ENCODE measurements at places on chromosomes 2 and 18.

GRCh38 chr2:69559442-69560146 lies 83.9 kb downstream of the AAK1 start:
- no peak for DNase-seq

GRCh38 chr18:48902023-48902855 lies 48.5 kb downstream of the SMAD7 start:
- DNase-seq, result peak; percentile 24

- DNase-seq, result no peak
Measured at GRCh38 chr2:144924827-144925226, 404.9 kb upstream of the ZEB2 start.

DNA sequence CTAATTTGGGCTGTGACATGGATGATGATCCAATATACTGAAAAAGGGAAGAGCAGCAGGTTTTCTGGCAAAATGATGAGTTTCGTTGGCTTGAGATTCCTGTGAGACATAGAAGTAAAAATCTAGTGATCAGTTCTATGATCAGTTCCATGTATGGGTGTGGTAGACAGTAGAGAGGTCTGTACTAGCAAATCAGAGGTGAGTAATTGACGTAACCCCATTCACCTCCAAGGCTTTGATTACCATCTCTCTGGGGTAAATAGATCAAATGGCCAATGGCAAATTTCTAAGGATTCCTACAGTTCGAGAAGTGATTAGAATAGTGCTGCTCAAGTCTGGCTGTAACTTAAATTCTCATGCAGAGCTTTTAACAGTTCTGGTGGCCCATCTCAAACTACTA lies 6.4 kb downstream of the ITGA4 start:
- no peak for DNase-seq

DNA sequence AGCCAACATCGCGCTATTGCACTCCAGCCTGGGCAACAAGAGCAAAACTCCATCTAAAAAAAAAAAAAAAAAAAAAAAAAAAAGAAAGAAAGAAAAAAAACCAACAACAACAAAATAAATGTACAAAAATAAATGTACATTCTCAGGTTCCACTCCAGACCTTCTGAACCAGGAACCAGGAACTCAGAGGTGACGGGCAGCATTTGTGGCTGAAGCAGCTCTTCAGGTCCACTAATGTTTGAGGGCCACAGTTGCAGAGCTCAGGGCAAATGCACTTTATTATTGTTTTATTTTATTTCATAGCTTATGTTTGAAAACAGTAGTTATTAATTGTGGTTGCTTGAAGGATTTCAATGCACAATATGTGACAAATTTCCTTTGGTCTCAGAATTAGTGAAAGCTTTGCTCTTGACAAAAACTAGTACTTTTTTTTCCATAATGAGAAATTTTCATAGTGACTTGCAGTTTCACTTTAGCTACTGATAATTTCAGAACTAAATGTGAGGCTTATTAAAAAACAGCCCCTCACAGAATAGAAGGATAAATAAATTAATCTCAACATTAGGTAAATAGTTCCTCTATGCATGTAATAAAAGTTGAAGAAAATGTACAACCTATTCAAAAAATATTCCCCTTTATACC lies 378.4 kb upstream of the SPHKAP start:
- no peak for DNase-seq

GRCh38 chr2:17594533-17595401 lies 54.3 kb downstream of the VSNL1 start:
- no peak for DNase-seq

DNA sequence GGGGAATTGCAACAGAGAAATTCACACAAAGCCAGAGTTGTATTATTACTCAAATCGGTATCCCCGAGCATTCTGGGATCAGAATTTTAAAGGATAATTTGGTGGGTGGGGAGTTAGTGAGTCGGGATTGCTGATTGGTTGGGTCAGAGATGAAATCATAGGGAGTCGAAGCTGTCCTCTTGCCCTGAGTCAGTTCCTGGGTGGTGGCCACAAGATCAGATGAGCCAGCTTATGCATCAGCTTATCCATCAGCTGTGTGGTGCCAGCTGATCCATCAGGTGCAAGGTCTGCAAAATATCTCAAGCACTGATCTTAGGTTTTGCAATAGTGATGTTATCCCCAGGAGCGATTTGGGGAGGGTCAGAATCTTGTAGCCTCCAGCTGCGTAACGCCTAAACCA lies 34.3 kb upstream of the ITM2C start:
- no peak for DNase-seq

DNA sequence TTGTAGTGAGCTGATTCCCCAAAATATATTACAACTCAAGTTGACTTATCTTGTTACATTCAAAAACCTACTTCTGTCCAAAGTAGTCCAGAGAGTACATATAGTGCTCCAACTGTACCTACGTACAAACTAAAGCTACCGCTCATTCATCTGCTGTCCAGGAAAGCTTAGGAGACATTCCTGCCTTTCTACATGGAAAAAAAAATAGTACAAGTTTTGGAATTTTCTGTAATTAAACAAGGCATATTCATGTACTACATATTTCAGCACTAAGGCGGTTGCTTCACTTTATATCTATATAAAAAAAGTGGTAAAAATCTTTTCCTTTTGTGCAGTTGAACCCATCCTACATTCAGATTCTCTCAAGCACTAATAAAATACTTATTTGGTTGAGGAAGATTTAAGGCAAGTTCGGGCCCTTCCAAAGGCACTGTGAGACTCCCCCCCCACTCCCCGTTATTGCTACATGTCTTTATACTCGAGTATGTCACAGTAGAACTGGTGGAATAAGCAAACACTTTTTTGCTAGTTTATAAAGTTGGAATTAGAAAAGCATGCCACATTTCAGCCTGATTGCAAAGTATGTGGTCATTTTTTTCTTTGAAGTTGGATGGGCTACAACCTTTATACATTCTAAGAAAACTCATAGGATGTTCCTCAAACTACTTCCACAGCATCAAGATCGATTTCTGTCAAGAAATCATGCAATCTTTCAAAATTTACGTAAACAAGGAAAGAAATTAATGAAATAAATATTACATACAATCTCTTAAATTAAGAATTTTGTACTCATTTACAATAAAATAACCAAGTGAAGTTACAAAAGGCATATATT lies 3.7 kb downstream of the ZFP36L2 start:
- no peak for DNase-seq

DNA sequence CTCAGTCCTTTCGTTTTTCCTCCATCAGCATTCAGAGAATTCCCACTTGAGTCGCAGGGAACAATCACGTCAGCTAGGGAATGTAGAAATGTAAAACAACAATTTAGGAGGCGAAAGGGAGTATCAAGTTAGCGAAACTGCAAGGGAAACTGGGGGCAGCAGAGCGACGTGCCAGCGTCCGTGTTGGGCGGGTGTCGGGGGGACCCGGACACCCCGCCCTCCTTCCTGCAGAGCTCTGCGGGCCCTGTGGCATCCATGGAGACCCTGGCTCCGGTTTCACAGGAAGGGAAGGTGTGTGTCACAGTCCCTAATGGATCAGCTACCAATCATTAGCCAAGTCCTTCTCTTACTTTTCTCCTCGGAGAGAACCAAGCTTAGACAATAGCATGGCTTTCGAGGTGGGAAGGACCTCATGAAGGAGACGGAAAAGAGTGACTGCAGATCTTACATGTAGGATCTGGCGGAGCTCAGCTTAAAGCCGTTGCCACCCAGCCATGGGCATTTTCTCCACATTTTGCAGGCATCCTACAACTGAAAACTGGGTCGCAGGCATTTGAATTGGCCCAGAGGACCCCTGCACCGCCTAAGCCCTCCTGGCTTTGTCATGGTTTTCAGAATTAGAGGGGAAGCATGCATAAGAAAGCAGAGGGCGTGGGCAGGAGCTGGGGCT lies 33.7 kb downstream of the SOX11 start:
- DNase-seq, result no peak

DNA sequence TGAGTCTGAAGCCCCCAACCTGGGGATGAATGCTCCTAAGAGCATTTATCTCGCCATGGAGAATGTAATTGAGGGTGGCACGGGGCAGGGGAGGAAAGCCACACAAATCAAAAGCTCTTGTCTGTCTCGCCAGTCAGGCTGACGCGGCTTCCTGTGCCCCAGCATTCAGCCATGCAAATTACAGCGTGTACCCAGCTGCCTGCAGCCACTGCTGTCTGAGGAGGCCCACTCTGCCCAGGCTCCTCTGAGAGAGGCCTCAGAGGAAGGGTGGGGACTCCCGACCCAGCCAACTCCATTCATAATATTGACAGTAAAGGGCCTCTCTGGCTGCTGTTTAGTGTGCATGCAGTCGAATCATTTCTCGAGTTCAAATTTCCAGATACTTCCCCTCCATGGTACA lies 22.0 kb downstream of the SMAD7 start:
- DNase-seq, result peak; percentile 87

- no peak for DNase-seq
Measured at GRCh38 chr18:9237981-9238380, 96.6 kb upstream of the TWSG1 start.

GRCh38 chr2:201138401-201138970 lies 22.5 kb downstream of the CFLAR start:
- no peak for DNase-seq

GRCh38 chr2:105403241-105403782 lies 4.5 kb upstream of the FHL2 start:
- no peak for DNase-seq

DNA sequence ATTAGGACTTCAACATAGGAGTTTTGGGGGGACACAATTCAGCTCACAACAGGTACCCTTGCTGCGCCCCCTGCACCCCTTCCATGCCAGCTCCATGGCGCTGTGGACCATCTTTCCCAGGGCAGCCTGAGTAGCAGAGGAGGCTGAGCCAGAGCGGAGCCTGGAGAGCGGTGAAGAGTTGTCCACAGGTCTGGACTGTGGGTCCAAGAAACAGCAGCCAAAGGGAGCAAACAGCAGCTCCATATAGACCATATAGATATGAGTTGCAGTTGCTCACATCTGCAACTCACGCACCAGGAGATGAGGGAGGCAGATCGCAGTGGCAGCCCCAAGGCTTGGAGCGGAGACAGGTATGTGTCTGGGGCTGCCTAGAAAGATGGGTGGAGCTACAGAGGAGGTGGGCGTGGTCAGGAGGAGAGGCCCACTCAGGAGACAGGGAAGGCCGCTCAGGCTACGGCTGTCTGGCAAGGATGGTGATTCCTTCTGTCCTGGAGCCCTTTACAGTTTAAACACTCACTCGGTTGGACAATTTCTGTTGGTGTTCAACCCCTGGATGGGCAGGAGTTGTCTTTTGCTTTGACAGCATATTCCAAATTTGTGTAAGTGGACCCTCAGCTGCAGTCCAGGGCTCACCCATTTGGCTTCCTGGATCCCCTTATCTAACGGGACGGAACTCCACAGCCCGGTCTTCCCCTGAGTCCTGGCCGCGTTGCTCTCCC lies 155.1 kb downstream of the LPIN1 start:
- no peak for DNase-seq

DNA sequence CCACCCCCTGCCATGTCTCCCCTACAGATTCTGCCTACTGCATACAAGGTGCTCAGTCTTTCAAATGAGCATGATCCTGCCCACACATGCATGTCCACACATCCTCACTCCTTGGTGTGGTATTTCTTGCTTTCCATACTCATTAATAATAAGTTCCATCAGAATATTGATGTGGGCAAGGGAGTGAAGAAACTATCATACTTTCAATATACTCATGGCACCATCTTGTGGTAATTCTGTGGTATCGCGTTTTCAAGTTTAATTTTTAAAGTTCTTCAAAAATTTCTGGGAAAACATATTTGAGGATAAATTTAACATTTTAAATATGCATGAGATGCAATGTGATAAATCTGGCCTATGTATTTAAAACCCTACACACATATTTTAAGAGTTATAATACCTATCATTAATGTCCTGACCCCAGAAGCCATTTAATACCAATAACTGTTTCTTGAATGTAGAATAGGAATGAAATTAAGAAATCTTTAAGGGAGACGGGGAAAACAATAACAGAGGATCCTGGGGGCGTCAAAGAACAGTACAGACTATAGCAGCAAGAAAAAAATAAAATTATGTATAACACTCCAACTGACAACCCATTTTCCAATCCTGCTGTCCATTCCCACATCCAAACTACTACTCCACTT lies 110.1 kb downstream of the ZNF385B start:
- no peak for DNase-seq

DNA sequence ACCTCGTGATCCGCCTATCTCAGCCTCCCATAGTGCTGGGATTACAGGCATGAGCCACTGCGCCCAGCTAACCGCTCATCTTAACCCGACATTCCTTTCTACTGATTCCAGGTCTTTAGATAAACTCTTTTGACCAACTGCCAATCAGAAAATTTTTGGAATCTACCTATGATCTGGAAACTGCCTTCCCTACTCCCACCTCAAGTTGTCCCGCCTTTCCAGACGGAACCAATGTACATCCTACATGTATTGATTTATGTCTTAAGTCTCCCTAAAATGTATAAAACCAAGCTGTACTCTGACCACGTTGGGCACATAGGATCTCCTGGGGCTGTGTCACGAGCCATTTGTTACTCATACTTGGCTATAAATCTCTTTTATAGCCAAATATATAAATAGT lies 3.2 kb upstream of the NEU2 start:
- DNase-seq, result no peak

GRCh38 chr18:48530399-48531081 lies 8.3 kb upstream of the CTIF start:
- no peak for DNase-seq

GRCh38 chr2:222884114-222884771 lies 23.4 kb downstream of the ACSL3 start:
- no peak for DNase-seq

- DNase-seq, result no peak
Measured at GRCh38 chr2:47531378-47532042, 128.6 kb downstream of the MSH2 start.

GRCh38 chr2:229243890-229244560 lies 27.1 kb downstream of the PID1 start:
- DNase-seq, result no peak

GRCh38 chr2:118906186-118906585 lies 35.8 kb upstream of the MARCO start:
- no peak for DNase-seq

DNA sequence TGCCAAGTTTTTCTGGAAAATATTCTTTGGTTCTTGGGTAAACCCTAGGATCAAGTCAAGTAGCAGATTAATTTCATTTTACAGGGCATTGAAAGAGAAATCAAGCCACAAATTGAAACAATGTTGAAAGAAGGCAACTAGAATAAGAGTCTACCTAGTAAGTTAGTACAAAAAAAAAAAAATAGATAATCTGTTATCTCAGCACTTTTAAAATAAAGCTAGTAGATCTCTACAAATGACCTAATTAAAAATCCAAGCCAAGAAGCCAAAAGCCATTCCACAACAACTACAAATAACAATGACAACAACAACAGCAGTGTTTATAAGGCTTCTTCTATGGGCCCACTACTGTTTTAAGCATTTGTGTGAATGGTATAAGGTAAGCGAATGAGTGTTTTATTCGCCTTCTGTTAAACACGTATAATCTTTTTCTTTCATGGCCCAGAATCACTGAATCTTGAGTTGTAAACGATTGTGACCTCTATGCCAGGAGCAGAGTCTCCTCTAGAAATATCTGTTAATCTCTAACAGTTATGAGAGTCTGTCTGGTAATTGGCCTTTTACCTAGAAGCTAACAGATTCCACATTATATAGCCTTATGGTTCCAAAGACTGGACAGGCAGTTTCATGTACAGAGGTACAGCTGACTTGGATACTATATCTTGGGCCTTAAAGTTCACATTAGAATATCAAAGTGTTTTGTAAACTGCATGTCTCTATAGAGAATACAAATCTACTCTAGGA lies 28.6 kb upstream of the CUL3 start:
- DNase-seq, result no peak
